Foreskin fibroblast (primary cell): ENCODE measurements at places on chromosomes 6 and 20.

GRCh38 chr6:36677753-36678487 is 594 bp upstream of the CDKN1A start:
- no peak for DNase-seq

DNA sequence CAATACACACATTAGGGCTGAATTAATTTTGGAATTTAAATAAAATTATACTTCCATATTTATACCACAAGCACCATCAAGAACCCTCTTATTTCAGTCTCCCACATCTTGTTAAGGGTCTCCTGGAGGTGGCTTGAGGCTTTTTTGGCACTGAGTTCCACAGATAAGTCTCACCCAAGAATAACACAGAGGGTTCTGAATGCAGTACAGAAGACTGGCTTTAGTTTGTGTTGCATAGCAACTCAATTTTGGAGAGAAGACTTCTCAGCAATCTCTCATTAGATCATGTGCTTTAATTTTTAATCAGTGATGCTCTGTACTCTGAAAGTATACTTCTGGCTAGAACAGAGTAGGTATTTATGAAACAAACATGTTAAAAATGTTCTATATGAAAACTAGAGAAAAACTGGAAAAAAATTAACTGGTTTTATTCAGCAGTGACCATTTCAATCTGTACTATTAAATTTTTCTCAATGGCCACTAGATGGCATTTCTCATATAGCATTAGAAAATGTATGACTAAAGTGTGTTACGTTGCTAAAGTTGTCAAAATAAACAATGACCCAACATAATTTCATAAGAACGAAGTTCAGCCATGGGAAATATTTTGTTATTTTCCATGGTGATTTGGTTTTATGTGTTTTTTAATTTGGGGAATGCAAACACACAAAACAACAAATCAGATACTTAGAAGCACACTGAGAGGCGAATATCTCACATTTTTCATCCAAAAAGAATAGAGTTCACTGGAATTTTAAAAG is 32.7 kb upstream of the MAP7 start:
- DNase-seq = peak; percentile 45

- DNase-seq = no peak
Observed at GRCh38 chr6:29945281-29945820, 3.0 kb downstream of the HLA-A start.

DNA sequence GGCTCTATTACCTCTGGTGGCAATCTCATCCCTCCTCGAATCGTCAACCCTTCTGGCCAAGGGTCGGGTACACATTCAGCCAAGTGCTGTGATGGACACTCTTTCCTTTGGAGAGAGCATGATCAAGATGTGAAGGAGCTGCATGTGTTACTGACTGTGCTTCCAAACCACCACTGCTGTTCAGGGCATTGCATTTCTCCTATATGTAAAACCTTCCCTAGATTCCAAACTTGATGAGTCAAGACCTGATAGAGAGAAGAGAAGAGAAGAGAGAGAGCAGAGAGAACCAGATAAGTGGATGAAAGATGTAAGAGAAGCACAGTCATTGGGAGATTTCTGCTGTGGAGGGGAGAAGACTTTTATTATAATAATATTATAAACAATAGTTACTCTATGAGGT is 162.2 kb downstream of the KCNQ5 start:
- peak; percentile 24 for DNase-seq

DNA sequence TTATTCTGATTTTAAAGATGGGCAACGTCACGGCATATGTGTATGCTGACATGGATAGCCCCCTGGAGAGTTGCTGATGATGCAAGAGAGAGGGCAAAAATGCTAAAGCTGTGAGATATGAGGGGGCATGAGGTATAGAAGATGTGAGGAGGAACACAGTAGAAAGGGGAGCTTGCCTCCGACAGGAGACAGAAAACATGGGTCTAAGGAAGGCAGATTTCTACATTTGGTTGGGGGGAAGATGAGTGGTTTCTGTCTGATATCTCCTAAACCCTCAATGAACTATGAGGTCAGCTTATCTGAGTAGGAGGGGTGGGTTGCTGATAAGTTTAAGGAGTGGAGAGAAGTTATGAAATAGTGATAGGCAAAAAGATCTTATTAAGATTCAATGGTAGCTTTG is 6.0 kb downstream of the RNF24 start:
- no peak for DNase-seq

DNA sequence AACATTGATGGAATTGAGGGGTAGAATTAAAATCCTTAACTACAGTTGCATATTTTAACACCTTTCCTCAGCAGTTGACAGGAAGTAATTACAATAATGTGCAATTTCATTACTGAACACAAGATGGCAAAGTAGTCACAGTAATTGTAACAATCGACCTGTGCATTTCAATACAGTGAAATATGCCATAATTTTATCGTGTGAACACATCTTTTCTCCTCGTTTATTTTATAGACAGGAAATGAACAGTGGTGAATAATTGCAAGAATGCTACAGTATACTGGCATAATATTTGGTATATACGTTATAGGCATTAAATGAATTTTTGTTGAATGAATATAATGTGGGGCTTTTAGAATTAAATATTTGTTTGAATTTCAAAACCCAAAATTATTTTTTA is 25.0 kb downstream of the CYB5R4 start:
- DNase-seq = peak; percentile 63

DNA sequence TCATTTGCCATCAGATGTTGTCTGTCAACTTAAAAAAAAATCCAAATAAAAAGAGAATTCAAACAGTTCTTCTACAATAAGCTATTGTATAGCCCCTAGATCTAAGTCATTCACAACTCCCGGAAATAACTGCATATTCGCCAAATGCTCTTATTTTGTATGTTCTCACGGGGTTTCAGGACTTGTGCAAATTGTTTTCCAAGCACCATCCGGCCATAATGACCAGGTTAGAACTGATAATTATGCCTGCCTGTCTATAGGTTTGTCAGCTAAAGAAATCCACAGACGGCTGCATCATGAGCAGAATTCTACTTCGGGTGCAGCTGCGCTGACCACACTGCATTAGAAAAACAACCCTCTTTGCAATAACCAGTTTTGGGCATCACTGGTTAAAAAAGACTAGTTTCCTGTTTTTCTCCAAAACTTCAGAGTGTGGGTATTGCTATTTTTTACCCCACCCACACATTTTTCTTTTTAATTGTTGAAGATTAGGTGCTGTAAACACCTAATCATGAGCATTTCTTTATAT is 87.7 kb downstream of the HIVEP2 start:
- no peak for DNase-seq

GRCh38 chr20:31823360-31824124 is 4.4 kb downstream of the MYLK2 start:
- no peak for DNase-seq

DNA sequence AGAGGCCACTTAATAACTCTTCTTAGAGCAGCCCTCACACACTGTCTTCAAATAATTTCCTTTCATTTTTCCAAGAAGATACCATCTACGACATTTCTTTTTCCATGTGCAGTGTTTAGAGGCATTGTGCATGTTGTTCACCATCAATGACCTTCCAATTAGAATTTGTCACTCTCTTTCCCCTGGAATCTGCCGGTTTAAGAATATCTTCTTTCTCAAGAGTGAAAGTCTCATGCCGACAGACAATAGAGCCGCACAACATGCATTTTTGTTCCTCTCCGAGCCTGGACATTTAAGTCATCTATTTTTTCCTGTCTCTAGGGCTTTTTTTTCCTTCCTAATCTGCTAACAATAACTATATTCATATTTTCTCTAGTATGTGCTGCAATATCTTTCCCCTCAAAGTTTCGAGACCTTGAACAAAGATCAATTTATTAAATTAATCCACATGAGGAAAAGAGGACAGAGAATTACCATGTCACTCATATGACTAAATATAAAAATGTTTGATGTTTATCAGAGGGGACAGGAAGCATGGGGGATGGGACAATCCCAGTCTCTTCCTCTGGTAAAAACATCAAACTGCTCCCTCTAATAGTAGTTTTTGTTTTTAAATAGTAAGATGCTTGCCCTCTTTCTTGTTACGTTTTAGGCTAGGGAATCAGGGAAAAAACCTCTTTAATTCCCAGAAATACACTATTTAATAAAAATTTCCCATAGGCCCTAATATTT is 893.4 kb downstream of the C6orf118 start:
- DNase-seq = no peak

DNA sequence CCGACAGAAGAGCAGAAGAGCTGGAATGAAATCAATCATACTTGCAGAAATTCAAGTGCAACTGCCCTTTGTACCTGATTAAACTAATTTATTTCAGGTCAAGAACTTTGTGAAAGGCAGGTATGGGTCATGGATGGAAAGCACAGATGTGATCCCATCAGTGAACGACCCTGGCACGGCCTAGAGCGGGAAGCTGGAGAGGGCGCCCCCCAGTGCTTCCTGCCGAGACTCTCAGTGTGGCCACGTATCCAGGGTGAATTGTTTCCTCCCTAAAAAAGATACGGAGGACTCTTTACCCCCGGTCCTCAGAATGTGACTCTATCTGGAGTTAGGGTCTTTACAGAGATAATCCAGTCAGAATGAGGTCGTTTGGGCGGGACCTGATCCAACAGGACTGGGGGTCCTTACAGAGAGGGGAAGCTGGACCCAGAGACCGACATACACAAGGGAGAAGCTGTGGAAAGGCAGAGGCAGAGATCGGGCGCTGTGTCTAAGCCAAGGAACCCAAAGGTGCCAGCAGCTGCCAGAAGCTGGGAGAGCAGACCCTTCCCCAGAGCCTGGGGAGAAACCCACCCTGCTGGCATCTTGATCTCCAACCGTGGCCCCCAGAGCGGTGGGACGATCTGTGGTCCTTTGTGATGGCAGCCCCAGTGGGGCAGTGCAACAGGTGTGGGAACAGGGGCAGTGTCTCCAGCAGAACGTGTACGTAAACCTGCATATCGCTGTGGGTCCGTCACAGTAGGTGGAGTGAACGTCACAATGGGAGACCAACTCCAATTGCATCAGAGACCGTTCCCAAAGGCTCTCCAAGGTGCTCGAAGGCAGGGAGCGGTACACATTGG is 91.9 kb downstream of the TAF4 start:
- DNase-seq = no peak

GRCh38 chr6:41935193-41935574 is 6.4 kb downstream of the CCND3 start:
- DNase-seq = no peak

- no peak for DNase-seq
Observed at GRCh38 chr6:158237656-158238055, 69.5 kb downstream of the GTF2H5 start.

DNA sequence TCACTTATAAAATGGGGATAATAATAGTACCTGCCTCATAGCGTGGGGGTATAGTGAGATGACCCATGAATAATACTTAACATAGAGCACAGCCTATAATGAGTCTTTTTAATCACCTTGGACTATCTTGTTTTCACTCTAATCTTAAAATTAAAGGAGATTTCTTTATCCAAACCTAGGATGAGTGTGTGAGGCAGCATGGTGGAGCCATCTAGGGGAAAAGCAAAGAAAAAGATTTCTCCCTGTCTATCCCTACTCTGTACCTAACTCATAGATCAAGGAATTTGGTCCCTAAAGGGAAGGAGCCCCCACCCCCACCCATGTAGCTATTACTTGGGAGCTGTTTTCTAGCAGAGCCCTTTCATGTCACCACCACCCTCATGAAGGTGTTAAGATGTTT is 45.2 kb upstream of the PAK5 start:
- DNase-seq = no peak

- no peak for DNase-seq
Observed at GRCh38 chr6:42873313-42873712, 6.1 kb upstream of the RPL7L1 start.

DNA sequence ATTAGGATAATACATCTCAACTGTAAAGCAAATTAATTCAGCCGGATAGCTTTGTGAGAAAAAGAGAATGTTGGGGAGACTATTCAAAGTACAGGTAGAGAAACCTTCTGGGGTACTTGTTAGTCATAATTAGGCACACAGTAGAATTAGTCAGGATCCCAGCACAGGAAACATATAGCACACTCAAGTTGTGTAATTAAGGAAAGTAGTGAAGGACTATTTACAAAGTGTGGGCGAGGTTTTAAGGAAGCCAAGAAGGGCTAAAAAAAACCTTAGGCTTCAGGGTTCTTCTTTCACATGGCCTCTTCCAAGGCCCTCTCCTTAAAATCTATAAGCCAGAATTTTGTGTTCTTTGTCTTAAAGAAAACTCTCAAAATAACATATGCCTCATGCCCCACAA is 126.7 kb downstream of the RTN4IP1 start:
- no peak for DNase-seq

DNA sequence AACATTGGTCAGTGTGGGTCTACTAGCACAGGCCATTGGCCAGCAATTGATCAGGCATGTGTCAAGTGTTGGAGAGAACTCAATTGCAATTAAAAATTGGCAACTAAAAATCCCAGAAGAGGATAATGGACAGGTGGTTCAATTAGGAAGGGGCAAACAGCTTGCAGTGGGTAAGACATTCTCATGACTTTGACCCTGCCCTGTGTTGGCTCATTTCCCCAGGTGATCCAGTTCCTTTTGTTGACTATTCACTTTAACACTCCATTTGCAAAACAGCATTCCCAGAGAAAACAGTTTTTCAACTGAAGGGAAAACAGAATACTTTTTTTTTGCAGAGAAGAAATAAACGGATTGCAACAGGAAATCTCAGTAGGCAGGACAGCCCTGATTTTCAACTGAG is 28.9 kb upstream of the SCGN start:
- no peak for DNase-seq

- DNase-seq = peak; percentile 16
Observed at GRCh38 chr6:16181439-16182297, 52.8 kb downstream of the MYLIP start.

- peak; percentile 90 for DNase-seq
Observed at GRCh38 chr6:32087574-32088486, 21.3 kb downstream of the TNXB start.

DNA sequence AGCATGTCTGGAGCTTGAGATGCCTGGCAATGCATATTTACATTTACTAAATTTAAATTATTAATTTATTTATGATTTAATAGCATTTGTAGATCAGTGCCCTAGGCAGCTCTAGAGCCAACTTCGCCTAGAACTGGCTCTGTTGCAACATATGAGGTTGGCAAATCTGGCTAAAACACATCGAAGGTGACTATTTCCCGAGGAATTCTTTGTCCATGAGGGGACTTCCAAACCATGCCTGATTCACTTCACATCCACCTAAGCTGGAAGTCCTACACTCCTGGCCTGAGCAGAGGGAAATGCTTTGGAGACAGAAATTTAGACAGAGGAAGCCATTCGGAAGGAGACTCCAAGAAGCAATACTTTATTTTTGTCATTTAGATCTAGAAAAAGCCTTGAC is 211.0 kb upstream of the ARG1 start:
- DNase-seq = no peak

DNA sequence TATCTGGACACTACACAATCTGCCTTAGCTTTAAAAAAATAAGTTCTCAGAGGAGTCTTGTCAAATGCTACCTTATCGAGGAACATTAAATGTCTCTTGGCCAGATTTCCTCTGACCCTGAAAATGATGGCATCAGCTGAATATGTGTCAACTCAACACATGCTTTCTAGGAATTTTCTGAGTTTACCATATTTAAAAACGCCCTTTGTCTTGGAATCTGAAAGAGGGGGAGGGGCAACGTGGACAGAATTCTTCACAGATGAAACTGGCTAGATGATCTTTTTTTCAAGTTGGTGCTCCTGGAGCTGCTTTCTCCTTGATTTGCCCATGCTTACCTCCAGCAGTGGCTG is 5.1 kb downstream of the SOX4 start:
- DNase-seq = no peak
